ENCODE measurements at places on chromosomes 12 and 14.

- DNase-seq, result no peak
Observed at GRCh38 chr14:81450100-81450531, 50.0 kb upstream of the STON2 start.

- no peak for DNase-seq
Observed at GRCh38 chr14:65906344-65906743, 493.8 kb downstream of the FUT8 start.

DNA sequence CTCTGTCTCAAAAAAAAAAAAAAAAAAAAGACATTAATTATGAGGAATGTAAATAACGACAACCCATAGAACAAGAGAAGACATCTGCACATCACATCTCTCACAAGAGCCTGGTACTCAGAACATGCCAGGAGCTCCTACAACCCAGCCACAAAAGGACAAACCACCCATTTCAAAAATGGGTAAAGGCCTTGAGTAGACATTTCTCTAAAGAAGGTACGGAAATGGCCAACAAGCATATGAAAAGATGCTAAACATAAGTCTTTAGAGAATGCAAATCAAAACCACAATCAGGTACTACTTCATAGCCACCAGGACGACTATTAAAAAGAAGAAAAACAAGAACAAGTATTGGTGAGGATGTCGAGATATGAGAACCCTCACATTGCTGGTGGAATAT is 13.3 kb downstream of the AMN start:
- DNase-seq, result no peak

DNA sequence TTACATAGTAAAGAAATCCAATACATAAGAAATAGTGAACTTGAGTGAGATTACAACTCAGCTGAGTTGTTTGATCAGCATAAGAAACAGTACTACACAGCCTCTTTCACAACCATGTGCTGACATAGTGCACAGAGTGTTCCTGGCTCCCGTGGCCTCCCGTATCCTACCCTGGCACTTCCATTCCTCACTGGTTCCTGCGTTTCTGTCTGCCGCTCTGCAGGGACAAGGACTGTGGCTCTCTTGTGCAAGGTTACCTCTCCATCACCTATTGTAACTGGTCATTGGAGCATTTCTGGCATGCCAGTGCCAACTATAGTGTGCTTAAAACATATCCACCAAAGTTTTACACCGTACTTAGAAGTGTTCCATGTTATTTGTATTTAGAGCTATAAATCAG is 46.3 kb upstream of the PCED1B start:
- no peak for DNase-seq

DNA sequence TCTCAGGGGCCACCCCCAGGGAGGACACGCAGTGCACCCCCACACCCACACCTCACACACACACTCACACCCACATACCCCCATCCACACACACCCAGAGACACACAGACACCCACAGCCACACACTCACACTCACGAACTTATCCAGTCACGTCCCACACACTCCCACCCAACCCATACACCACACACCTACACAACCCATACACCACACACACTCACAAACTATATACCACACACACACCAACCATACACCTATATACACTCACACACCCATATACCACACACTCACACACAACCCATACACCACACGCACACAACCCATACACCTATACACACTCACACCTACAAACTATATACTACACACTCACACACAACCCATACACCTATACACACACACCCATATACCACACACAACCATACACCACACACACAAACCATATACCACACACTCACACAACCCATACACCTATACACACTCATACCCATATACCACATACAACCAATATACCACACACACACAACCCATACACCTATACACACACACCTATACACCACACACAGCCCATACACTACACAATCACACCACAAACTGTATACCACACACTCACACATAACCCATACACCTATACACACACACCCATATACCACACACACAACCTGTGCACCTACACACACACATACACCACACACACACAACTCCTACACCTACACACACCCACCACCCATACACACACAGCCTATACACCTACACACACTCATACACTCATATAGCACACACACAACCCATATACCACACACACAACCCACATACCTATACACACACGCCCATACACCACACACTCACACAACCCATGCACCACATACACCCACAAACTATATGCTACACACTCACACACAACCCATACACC is 42.7 kb downstream of the TMEM121 start:
- no peak for DNase-seq

DNA sequence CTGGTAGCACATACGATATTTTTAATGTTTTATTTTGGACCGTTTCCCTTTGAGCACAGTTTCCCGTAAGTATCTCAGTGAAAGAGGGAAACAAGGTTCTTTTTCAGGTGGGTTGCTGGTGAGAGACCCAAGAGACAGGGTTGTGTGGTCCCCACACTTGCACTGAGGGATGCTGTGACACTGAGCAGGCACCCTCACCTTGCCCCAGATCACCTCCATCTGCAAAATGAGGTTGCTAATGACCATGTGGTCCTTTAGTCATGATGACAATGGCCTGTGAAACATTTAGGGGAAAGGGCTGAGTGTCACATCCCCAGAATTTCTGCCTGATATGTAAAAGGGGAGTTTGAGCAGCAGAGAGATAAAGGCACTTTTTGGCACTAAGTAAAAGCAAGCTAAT is 4.3 kb downstream of the CCND2 start:
- DNase-seq, result no peak

DNA sequence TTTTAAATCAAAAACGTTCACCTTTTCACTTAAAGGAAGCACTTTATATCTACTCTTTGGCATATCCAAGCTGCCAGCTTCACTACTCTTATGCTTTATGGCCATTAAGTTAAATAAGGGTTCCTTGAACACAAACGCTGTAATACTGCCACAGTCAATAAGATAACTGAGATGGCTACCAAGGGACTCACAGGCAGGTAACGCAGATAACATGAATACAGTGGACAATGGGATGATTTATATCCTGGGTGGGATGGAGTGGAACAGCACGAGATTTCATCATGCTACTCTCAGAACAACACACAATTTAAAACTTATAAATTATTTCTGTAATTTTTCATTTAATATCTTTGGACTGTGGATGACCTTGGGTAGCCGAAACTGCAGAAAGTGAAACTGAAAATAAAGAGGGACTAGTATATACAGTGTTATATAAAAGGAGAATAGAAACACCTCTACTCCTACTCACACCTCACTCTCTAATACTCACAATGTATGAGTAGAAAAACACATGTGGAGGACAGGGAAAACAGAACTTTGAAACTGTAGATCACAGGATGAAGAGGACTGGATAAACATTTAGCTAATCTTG is 367.3 kb downstream of the C12orf50 start:
- no peak for DNase-seq

- no peak for DNase-seq
Observed at GRCh38 chr12:91513313-91513712, 330.7 kb upstream of the DCN start.
